ENCODE measurements at places on chromosomes 11 and 22.

- DNase-seq: no peak
Measured at GRCh38 chr11:113470233-113470632, 5.0 kb downstream of the DRD2 start.

DNA sequence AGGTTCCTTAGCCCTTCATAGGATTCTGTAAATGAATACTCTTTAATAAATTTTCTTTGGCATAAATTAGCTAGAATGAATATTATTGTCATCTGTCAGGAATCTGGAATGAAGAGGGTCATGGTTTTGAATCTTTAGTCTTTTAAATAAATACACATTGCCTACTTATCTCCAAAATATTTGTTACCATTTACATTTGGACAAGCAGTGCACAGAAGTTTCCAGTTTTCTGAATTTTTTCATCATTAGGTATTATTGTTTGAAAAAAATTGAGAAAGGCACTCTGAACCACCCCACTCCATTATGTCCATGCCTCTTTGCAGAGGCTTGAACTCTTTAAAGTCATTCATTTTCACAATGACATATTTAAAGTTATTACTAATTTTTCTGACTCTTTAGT lies 549.0 kb upstream of the LUZP2 start:
- no peak for DNase-seq

DNA sequence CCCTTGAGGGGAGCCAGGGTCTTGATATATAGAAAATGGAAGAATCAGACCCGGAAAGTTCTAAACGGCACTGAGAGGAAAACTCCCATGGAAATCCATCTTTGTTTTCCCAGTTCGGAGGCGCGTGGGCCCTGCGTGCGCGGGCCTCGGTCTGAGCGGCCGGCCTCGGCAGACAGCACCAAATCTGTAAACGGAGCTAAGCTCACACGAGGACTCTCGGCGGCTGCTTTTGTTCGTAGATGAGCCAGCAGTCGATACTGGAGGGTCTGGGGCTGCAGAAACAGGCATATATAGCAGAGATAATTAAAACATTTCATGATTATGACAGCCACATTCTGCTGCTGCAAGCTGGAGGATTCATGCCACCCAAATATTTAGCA lies 68.5 kb upstream of the PPARA start:
- no peak for DNase-seq

DNA sequence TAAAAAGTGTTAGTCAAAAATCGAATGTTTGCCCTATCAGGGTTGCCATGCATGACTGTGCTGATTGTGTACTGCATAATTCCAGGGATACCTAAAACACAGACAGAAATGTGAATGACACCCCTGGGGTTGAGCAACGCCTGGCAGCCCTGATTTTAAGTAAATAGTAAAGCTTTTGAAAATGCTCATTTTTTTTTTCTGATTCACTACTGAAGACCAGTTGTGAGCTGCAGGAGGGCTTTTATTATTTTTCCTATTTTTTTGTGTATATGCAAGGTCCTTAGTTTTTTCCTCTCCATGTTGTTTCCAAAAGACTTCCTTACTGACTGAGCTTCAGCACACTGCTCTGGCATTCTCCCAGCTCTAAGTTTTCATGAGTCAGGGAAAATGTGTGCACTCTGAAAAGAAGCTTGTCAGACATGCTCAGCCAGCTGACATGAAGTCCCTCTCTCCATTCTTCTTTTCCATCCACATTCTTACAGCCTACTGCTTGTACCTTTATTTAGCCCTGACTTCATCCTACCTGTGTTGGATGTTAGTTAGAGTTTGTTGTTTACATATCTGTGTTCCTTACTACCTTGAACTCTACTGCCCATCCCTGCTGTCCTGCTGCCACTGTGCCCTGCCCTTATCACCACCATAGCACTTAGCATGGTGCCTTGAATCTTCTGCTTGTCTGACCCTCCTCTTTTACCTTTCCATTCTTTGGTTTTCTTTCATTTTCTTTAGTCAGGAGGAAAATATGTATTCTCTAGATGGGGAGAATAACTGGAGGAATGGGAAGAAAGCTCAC lies 79.5 kb downstream of the HORMAD2 start:
- DNase-seq: no peak

GRCh38 chr11:36953976-36954375 lies 355.9 kb upstream of the RAG2 start:
- DNase-seq: no peak

DNA sequence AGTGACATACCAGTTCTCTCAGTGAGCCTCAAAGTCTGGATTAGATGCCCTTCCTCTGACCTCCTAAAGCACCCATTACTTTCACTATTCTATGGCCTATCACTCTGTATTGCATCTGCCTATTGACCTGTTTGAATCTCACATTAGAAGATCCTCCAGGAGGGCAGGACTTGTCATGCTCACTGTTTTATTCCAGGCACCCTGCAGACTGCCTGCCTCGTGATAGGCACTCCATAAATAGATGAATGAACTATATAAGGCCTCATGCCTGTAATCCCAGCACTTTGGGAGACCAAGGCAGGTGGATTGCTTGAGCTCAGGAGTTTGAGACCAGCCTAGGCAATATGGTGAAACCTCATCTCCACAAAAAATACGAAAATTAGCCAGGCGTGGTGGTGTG lies 160.1 kb upstream of the CADM1 start:
- DNase-seq: no peak

DNA sequence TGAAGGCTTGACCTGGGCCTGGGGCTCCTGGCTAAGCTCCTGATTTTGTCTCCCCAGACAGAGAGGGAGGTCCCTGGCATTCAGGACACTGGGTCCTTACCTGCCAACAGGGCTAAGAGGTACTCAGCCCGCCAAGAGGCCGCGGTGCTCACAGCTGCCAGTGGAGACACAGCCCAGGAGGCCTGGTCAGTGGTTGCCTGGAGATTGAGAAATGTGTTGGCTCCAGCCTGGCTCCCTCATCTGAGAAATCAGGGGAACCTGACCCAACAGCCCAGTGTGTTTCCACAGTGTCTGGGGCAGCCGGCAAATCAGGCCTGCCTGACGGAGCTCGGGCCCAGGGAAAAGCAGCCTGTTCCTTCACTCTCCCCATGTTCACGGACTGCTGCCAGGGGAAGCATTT lies 79.4 kb upstream of the NAV2 start:
- peak; percentile 12 for DNase-seq

DNA sequence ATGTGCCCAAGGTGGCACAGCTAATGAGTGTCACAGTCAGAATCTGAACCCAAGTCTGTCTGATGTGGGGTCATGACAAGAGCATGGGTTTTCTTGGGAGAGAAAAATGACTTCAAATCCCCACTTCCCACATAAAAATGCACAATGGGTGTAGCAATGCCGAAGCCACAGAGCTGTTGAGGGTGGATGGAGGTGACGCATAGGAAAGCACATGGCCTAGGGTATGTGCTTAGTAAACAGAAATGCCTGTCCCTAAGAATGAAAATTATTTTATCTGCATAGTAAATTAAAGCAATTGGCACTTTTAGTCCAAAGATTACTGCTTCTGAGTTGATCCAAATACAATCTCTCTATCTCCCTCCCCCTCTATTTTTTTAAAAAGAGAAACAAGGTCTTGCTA lies 10.9 kb downstream of the MICAL3 start:
- no peak for DNase-seq
